ENCODE measurements at places on chromosomes 7 and 10.
A peak's percentile ranks its signal among the peaks of the same experiment; 100 is the strongest.

DNA sequence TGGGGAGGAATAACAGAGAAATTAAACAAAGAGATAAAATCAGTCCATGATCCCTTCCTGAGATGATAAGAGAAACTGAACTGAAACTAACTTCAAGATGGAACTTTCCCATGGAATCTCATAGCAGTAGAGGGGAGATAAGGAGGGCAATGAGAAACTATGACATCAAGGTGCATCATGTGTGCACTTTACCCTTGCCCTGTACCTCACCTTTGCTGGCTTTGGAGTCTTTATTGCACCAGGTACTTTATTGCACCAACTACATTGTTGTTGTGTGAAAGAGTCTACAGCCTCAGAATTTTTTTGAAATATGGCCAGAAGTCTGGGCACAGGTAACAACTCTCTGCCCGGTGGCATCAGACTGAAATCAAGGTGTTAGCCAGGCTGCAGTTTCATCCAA, 11.2 kb upstream of the SMC3 start:
- DNase-seq, result no peak

GRCh38 chr7:112160130-112160770, 45.9 kb downstream of the DOCK4 start:
- DNase-seq, result no peak

DNA sequence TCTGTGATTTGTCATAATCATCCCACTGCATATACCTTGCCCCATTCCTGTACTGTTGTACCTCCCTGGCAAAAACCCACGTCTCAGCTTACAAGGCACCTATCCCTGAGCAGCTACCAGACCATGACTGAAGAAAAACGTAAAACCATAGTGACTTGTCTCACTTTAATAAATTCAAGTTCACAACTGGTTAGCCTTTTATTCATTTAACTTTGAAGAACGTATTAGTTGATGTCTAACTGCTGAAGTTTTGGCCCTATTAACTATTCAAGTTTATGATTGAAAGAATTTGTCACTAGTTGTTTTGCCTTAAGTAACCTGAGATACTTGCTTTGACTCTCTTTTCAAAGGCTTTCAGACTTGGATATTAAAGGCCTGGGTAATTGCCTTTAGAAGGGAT, 59.7 kb downstream of the GALNT11 start:
- DNase-seq, result no peak

GRCh38 chr10:6958711-6959110, 378.6 kb upstream of the PRKCQ start:
- DNase-seq, result no peak

- no peak for DNase-seq
These were observed 186.0 kb upstream of the PRPS1L1 start for GRCh38 chr7:18213652-18214051.

- no peak for DNase-seq
These were observed 30.1 kb downstream of the VPS41 start for GRCh38 chr7:38878694-38879457.

DNA sequence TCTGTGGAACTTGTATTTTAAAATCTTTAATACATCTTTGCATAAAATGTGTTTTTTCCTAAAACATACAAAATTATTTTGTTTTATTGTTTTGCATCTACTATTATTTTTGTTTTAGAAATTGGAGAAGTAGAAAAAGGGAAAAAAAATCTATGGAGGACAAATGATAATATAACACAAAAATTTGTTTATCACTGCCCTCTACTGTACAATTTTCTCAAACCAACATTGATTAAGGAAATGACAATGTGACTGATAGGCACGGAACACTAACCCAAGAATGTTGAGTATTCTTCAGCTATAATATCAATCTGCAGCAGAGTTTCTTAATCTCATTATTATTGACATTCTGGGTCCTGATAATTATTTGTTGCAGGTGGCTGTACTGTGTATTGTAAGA, 9.5 kb upstream of the ING3 start:
- DNase-seq, result no peak

DNA sequence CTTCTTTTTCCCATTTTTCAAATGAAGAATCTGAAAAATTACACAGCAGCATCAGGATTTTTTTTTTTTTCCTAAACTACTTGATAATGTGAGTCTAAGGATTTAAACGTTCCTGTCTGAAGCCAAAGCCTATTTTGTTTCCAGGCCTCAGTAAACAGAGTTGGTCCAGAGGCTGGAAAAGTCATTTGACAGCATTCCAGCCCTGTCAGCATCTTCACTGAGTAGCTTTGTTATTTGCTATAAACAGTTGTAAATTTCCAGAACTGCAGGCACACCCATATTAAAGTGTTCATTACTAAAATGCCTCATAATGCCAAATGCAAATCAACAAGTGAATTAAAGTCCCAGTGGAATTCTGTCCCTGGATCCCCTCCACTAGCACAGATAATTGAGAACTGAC, 35.5 kb upstream of the KMT2E start:
- DNase-seq, result no peak

DNA sequence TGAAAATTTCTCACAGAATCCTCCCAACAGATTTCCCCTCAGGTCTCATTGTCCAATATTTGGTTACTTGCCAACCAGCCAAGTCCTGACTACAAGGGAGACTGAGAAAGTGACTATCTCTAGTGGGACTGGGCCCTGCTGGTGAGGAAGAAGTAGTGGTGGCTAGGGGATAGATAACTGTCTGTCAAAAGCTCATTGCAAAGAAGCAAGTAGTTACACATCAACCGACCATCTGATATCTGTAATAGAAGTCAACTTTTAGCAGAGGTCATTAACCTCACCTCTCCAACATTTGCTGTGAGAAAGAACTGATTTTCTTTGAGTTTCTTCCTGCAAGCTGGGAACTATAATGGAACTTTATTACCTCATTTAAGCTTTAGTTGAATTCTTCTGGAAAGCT, 15.2 kb downstream of the STAMBPL1 start:
- no peak for DNase-seq

GRCh38 chr7:125412890-125413665, 483.5 kb upstream of the POT1 start:
- no peak for DNase-seq

DNA sequence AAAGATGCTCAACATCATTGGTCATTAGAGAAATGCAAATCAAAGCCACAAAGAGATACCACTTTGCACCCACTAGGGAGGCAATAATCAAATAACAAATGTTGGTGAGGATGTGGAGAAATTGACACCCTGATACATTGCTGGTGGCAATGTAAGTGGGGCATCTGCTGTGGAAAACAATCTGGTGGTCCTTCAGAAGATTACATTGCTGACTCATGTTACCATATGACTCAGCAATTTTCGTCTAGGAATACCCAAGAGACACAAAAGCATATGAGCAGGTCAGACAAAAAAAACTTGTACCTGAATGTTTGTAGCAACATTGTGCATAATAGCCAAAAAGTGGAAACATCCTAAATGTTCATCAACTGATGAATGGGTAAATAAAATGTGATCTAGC, 4.9 kb upstream of the CLDN3 start:
- no peak for DNase-seq

DNA sequence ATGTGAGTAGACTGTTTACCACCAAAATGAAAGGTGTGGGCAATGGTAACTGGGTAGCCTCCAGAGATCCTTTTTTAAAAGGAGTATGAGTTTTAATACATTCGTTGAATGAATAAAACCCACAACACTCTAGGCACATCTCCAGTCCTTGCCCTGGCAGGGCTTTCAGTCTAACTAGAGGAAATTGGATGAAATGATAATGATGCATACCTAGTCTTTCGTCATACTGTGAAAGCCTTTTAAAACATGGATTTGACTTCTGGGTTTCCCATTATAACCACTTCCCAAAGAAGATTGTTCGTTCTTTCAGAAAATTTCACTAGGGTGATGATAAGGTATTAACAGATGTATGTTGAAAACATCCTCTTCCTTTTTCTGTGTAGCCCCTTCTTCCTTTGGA, 110.8 kb downstream of the REEP3 start:
- DNase-seq, result no peak

GRCh38 chr10:98357194-98357822, 57.7 kb downstream of the PYROXD2 start:
- no peak for DNase-seq

DNA sequence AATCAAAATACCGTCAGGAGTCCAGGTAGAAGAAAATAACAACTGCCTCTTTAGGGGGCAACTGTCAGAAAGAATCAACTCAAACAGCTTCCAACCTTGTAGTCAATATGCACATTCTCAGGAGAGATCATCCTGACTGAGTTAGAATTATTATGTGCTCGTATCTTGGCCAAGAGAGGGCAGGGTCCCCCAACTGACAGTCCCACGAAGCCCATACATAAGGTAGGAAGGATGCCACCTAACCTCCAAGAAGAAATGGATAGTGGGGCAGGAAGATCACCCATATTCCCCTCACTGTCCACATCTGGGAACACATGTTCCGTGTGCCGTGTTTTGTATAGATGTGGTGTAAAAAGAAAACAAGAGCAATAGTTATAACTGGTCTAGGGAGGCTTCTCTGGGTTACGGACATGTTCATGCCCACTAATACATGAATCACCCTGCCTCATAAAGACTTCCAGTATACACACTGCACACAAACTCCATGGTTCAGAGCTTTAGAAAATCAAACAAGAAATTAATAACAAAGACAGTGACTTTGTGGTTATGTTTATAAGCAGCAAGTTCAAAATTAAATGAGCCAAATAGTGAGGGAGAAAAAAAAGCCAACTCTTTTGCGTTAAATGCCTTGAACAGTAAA, 295.6 kb downstream of the FGFR2 start:
- DNase-seq, result no peak

DNA sequence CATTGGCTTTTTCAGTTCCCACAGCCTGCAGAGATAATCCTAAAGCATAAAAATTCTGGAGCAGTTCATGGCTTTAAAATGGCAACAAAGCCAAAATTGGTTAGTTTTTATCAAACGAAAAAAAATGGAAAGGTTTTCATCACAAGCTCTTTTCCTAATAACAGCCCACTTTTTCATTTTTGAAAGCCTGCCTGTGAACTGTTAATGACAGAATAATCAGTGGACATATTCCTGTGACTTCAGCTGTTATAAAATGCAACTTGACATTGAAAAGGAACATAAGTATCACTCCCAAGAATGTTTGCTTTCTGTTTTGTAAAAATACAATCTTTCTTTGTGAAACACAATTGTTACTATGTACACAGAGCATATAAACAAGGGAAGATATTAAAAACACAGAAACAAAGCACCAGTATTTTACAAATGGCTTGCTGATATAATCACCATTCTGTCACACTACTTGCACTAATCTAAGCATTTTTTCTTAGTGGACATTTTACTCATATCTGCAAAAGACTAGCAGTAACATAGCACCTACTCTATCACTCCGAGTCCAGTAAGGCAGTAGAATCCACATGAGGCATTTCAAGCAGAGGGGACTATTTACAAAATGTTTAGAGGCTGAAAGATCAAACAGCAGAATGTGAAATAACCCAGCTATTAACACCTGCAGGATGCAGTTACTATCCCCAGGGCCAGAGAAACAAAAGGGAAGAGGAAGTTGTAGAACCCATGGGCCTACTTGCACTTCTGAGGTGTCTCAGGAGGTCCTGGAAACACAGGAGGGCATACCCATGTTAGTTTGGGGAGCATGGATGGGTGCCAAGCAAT, 26.4 kb downstream of the MACC1 start:
- no peak for DNase-seq

GRCh38 chr10:58531084-58531695, 18.5 kb downstream of the BICC1 start:
- DNase-seq, result no peak

GRCh38 chr10:12961416-12962205, 39.9 kb downstream of the CCDC3 start:
- no peak for DNase-seq

GRCh38 chr10:122516734-122517133, 43.8 kb upstream of the DMBT1 start:
- DNase-seq, result no peak

GRCh38 chr7:40907286-40907685, 772.5 kb downstream of the SUGCT start:
- DNase-seq, result no peak

DNA sequence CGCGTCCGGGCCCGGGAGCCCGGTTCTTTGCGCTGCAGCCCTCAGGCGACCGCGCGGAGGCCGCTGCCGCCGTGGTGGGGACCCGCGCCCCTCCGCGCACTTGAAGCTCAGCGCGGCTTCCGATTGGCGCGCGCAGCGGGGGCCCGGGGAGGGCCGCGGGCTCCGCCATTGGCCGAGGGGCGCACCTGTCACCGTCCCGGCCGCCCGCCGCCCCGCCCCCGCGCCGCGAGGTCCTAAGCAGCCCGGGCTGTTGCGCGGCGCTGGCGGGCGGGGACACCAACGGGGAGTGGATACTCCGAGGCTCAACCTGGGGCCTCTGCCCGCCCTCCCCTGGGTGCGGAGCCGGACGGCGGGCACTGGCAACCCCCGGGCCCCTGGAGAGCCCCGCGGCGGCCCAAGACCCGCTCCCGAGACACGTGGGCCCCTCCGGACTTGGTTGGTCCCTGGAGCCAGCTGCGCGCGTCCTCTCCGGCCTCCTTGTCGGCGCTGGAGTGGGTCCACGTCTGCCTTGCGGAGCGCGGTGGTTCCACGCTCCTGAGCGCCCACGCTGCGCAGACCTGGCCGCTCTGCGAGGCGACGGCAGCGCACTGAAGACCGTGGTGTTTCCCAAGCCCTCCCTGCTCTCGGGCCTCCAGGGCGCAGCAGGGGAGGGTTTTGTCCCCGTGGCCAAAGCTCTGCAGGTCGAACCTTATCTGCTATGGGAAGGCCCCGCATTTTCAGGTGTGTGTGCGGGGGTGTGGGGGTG, at the start of gene MNX1:
Gene MNX1, minus strand, starts transcription at position 76 of the 745 bp plus-strand sequence. CDS start 313 bp downstream, outside the sequence.
- peak; percentile 16 for DNase-seq

GRCh38 chr10:12675186-12675585, 325.8 kb downstream of the CAMK1D start:
- DNase-seq, result no peak

DNA sequence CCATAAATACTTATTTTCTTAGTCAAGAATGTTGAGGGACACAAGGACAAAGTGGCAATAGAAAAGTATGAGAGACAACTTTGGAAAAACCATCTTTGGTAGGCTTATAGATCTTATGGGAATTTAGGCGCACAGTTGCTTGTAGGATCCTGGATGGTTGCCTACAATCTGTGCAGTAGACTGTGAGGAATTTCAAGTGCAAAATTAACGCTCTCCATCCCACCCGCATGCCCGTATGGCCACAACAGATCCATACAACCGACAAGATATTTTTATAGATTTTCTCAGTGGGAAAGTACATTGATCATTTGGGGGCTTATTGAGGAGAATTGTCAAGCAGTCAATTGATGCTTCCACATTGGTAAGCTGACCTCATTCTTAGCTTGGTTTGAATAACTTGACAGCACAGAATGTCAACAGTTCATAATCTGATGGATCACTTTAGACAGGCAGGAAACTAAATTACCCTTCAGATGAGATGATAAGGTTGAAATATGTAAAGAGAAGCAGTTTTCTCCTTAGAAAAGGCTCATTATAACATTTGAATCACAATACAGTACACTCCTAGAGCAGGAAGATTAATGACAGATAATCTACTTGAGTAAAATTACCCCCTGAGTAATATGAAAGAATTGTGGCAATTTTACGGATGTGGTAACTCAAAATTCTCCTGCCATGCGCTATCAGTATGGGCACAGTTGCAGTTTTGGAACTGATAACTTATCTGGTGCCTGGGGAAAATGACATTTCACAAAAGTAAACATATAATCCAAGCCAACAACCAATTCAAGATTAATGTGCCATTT, 479.7 kb downstream of the KIF20B start:
- no peak for DNase-seq

Data from activated T-helper 9 cell treated with anti-CD3 and anti-CD28 coated beads, Interleukin-2, amount 50 U/mL, for 16 hours (primary cell).